ENCODE measurements at places on chromosomes 11 and 22.

- DNase-seq: no peak
Measured at GRCh38 chr11:65307298-65308229, 7.1 kb upstream of the CDC42EP2 start.

GRCh38 chr22:36432592-36433317, 45.0 kb upstream of the MYH9 start:
- no peak for DNase-seq

GRCh38 chr11:43619863-43620505, 60.6 kb upstream of the HSD17B12 start:
- no peak for DNase-seq

GRCh38 chr11:31812383-31813381, 1.6 kb upstream of the PAX6 start:
- no peak for DNase-seq
